ENCODE measurements at places on chromosomes 5 and 9.

DNA sequence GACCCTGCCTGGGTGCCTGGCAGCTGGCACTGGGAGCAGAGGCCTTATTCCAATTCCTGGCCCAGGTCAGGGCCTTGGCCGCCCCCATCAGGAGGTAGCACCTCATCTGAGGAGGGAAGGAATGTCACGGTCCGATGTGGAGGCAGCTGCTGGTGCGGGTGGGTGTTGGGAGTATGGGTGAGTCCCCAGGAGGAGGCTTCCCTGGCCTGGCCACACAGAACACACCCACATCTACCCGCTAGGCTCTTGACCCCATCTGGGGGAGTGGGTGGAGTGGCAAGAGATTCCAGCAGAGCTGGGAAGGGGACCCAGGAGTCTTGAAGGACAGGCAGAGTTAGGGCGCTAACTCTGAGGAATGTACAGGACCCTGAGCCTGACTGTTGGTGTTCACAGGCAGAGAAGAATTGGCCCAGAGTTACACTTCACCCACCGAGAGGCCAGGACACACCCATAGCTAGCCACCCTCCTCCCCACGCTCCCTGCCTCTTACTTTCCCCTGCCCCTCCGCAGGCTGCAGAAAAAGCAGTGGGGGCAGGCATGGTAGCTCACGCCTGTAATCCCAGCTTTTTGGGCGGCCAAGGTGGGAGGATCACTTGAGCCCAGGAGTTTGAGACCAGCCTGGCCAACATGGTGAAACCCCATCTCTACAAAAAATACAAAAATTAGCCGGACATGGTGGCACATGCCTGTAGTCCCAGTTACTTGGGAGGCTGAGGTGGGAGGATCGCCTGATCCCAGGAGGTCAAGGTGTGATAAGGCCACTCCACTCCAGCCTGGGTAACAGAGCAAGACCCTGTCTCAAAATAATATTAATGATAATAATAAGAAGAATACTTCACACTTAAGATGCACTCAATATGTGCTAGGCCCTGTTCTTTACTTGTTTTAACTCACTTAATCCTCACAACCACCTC lies 6.0 kb downstream of the OLFML2A start:
- DNase-seq, result no peak

DNA sequence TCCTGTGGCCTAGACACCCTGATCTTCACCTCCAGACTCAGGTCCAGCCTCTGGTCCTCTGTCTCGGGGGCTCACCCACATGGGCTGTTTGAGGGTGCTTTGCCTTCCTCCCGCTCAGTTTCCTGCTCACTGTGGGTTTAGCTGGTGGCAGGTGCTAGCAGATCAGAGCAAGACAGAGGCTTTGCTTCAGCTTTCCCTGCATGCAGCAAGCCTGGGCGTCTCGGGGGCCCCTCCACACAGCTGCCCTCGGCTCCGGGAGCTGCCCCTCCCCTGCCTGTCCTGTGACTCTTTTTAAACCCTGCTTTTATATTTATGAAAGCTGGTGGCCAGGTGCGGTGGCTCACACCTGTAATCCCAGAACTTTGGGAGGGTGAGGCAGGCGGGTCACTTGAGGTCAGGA lies 14.6 kb downstream of the MRPL36 start:
- DNase-seq, result no peak

GRCh38 chr9:19286634-19287188 lies 56.2 kb downstream of the DENND4C start:
- peak; percentile 39 for DNase-seq

DNA sequence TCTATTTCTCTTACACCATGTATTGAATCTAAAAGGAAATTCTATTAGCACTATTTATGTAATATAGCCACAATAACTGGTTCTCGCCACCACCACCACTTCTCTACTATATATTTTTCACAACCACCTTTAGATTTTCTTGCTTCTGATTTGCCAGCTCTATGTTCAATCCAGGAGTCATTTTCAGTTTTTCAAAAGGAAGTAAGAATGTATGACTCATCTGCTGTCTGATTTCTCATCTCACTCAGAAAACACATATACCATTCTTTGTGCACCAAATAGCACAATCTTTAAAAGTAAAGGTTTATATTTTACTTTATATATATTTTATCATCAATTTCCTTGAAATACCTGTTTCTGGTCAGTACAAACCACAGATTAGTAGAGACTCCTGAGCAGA lies 1127.5 kb downstream of the TAF11L14 start:
- DNase-seq, result peak; percentile 10

GRCh38 chr9:9612270-9612669 lies 1000.5 kb downstream of the PTPRD start:
- DNase-seq, result no peak

DNA sequence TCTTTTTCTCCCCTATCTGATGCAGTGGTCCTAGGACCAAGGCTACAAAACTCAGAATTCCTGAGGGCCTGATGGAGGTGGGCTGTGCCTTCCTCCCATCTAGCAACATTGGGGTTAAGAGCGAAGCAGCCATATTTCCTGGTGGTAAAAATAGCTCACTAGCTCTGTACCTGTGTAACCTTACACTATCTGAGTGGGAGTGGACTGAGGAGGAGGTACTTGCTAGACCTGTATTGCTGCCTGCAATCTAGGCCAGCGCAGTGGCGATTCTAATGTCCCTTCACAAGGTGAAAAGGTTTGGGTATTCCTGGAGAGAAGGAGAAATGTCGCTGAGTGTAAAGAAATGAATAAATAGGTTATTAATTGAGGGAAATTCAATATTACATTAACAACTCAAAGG lies 80.2 kb upstream of the LIFR start:
- no peak for DNase-seq
